ENCODE measurements at places on chromosomes 4 and X.
A peak's percentile ranks its signal among the peaks of the same experiment; 100 is the strongest.

- no peak for DNase-seq
Measured at GRCh38 chr4:7300711-7301095, 108.4 kb downstream of the SORCS2 start.

DNA sequence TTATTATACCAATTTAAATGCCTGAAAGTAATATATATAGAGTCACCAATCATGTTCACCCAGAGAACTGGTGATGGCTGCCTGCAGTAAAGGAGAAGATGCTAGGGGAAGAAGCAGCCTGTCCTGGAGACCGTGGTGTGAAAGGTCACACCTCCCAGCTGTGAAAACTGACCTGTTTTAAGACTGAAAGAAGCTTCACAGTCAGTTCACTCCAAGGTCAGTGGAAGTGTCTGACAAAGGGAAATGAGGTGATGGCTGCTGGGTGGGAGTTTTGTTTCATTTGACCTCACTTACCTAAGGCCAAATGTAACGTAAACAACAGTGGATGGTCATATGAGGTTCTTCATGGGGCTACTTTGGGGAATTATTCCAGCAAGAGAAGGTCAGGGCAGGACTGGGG is 352.1 kb upstream of the GATB start:
- no peak for DNase-seq

DNA sequence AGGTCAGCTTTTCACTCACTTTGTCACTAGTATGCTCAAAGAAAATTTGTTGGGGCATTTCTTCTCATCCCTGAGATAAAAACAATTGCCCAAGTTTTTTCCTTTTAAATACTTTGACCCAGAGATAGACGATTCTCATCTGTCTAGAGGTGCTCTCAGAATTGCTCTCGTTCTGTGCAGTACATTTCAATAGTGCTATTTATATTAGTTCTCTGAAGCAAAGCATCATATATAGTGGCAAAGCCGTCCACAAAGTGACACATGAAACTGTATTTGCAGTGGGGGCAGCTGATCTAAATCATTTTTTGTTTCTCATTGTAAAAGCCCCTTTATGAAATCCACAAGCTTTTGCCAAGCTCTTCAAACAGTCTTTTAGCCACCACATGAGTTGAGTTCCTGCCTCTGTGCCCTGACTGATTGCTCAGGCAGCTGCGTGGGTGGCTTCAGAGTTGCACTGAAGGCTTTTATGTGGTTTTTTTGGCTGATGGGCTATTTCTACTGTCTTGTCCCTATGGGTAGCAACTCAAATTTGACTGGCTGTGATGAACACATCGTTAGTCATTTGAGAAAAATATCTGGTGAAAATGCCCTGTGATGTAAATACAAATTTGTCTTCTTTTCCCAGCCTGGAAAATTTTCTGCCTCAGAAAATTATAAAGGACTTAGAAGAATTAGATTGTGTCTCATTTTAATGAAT is 119.1 kb upstream of the OTUD4 start:
- DNase-seq: peak; percentile 10

DNA sequence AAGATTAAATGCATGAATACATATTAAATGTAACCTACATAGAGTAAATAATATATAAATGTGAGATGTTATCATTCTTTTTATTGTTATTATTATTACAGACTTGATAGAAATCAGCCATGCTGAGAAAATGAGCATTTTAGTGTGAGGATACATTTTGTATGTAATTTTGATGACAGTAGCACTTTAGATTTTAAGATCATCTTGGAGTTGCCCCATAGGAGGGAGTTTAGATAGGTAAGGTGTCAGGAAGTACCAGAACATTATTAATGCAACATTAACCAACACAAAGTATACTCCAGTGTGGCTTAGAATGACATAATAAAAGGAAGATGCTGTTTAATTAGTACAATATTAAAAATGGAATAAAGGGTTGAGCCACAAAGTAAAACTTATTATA is 8.4 kb downstream of the TMPRSS11A start:
- no peak for DNase-seq

DNA sequence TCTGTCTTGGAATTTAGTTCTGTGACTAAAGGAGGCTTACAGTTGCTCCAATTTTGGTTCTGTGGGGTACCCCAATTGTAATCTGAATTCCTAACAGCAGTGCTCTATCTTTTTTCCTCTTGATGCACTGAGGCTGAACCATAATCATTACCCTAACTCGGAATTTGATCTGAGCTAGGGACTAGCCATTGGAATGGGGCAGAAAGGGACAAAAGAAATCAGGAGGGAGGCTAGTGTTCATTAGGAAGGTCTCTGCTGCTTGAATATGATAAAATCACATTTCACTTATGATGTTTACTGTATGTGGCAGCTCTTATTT is 2.7 kb downstream of the KLF3 start:
- DNase-seq: no peak

GRCh38 chrX:50577326-50577725 is 106.7 kb upstream of the DGKK start:
- no peak for DNase-seq

GRCh38 chr4:186499467-186499866 is 55.9 kb downstream of the MTNR1A start:
- no peak for DNase-seq

Measured in central memory CD4-positive, alpha-beta T cell (primary cell).